Forelimb muscle (tissue), 1 donor: ENCODE measurements at places on chromosomes 2 and 18. TPM values are rescaled to one million over a fixed set of nuclear protein-coding genes. Genes with fewer than 3 reads are reported as not detected.

The CD226 gene
- 0.67 TPM for polyA plus RNA-seq

- no peak for DNase-seq
Measured at GRCh38 chr2:226423498-226423960, 376.1 kb downstream of the IRS1 start.

- no peak for DNase-seq
Measured at GRCh38 chr2:164826293-164827243, 15.1 kb downstream of the COBLL1 start.

DNA sequence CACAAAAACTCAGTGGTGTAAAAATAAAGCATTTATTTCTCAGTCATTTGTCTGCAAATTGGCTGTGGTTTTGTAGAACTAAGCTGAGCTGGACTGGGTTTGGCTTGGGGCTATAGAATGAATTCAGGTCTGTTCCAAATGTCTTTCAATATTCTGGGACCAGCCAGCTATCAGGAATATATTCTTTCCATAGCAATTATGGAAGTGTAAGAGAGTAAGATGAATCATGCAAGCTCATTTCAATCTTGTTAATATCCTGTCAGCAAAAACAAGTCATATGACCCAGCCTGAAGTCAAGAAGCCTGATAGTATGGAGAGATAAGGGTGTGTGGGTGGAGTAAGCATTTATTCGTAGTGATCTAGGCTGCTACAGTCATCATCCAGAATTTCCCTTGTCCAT is 481.0 kb upstream of the CDH2 start:
- no peak for DNase-seq

GRCh38 chr2:237896507-237896892 is 37.1 kb downstream of the RAMP1 start:
- DNase-seq = no peak

DNA sequence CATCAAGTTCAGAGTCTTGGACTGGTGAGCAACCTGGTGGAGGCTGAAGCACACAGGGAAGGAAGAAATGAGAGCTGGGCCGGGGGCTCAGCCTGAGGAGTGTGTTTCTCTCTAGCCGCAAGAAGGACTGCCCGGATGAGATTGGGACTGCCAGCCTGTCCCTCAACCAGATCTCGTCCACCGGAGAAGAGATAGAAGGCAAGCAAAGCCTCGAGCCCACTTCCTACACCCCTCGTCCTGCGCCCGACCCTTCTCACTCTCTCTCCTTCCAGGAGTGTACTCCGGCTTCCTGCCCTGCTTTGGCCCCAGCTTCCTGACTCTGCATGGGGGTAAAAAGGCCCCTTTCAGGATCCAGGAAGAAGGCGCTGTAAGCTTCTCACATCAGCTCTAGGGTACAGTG is 26.2 kb downstream of the FER1L5 start:
- no peak for DNase-seq
